Effector memory CD8-positive, alpha-beta T cell (primary cell): ENCODE measurements at places on chromosomes 1 and 21.

DNA sequence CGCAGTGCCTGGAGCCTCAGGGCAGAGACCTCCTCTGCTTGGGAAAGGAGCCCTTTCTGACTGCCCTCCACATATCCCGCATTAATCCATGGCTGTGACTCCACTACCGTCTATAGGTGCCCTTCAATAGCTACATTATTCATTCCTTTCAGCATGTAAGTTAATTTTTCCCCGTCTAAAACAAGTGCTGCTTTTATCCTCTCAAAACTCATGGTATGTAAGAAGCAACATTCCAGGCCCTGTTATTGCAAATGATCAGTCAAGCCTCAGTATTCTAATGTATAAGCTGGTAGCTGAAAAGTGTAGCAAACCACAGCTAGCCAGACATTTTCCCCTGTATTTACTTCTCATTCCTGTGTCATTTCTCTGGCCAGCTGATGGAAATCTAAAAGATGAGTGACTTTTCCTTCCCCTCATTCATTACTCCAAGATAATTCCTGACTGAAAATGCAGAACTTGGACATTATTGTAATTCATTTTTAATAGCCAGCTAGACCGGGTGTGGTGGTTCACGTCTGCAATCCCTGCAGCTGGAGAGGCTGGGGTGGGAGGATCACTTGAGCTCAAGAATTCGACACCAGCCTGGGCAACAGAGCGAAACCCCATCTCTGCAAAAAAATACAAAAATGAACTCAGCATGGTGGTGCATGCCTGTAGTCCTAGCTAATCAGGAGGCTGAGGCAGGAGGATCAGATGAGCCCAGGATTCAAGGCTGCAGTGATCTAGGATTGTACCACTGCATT is 88.5 kb upstream of the SOD1 start:
- no peak for DNase-seq

DNA sequence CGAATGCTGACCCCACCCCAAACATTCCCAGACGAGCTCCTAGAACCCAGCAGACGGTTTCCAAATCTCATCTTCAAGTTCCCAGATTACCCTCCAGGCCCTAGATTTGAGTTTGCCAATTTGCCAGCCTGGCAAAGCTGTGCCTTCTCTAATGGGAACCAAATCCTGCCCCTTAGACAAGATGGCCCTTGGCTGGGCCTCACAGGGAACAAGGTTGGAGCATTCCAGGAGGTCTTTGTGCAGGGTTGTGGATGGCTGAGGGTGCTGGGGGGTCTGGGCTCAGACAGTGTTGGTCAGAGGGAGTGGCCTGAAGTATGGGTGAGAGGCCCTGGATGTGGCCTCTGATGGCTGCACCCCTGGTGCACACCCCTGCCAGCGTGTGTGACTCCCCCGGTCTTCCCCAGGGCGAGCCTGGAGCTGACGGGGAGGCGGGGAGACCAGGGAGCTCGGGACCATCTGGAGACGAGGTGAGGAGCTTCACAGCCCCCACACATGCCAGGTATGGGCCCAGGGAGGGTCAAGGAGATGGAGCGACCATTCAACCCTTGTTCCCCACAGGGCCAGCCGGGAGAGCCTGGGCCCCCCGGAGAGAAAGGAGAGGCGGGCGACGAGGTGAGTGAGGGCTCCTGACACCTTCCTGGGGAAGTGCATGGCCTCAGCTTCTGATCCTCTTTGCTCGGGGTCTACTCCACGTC is 10.2 kb downstream of the COL6A1 start:
- no peak for DNase-seq

- no peak for DNase-seq
Observed at GRCh38 chr1:54538538-54538937, 9.5 kb upstream of the ACOT11 start.

DNA sequence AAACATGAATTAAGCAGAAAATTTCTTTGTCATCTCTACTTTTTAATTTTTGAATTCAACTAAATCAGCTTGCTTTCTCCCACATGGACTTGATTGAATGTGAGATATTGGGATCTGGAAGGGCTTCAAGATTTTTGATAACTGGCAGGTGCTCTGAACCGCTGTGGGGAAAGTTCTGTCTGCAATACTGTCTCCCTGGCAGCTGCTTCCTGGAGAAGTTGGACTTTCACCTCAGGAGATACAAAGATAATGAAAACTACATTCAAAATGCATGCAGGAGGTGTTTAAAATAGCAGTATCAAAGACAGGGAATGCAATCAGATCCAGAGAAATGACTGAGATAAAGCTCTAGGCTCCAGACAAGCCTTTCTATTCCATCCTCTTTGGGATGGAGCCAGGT is 338.3 kb downstream of the NEGR1 start:
- DNase-seq, result no peak

GRCh38 chr1:115827452-115828044 is 13.4 kb downstream of the NHLH2 start:
- no peak for DNase-seq

DNA sequence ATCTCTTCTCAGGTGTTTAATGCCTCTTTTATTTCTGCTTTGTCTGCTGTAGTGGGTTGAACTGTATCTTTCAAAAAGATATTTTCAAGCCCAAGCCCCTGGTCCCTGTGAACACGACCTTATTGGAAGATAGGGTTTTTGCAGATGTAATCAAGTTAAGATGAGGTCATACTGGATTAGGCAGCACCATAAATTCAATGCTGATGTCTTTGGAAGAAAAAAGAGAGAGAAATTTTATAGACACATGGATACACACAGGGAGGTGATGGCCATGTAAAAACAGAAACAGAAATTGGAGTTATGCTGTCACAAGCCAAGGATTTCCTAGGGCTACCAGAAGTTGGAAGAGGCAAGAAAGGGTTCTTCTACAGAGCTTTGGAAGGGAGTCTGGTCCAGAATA is 301.4 kb downstream of the KCTD3 start:
- no peak for DNase-seq

- no peak for DNase-seq
Observed at GRCh38 chr1:171935664-171936063, 94.4 kb downstream of the DNM3 start.

- no peak for DNase-seq
Observed at GRCh38 chr1:19844731-19845495, 29.8 kb upstream of the RNF186 start.

DNA sequence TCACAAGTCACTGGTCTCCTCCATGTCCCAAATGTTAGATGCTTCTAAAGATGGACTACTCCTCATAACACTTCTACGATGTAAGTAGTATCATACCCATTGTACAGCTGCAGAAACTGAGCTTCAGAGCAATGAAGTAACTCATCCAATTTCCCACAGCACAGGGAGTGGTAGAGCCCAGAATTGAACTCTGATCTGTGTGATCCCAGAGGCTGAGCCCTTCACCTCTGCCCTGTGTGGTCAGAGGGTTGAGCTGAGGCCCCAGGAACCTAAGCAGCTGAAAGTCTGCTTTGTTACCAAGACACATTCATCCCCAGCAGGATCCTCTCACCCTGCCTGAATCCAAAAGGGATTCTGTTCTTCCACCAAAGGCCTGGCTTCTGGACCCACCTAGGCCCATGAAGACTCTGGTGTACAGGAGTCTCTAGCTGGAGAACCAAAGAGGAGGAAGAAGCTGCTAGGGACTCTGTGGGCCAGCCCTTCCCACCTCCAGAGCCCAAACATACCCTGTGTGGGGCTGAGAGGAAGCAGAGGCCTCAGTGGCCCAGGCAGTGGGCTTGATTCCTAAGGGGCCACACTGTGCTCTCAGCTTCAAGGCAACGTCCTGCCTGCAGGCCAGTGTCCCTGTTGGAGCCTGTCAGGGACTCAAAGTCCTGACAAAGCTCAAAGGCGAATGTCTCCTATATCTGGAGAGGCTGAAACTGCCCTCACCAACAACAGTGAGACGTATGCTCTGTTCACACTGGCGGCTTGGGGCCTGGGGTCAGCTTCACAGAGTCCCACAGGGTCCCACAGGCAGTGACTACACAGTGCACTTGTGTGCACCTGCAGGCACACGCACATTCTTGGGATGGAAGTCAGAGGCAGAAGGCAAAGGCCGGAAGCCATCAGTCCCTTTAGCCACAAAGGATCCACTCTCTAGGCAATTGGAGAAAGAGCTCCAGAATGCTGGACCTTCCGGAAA is 40.4 kb upstream of the SLC30A1 start:
- no peak for DNase-seq

GRCh38 chr21:42652527-42653230 is 742 bp upstream of the PDE9A start:
- no peak for DNase-seq

GRCh38 chr1:12585536-12585935 is 32.5 kb downstream of the DHRS3 start:
- DNase-seq, result no peak

DNA sequence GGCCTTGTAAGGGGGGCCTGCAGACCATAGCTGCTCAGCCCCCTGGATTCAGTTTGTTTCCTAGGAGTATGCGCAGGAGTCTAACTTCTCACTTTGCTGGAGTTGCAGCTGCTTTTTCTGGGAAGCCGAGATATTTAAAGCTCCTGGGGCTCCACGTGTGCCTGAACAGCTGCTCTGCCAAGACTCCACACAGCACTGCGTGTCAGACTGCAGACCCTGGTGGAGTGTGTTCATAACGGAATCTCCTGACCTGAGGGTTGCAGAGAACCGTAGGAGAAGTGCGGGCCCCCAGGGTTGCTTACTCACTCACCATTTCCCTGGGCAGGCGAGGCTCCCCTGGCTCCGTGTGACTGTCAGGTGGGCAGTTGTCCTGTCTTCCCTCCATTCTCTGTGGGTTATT is 474.3 kb upstream of the TMPRSS15 start:
- DNase-seq, result no peak

DNA sequence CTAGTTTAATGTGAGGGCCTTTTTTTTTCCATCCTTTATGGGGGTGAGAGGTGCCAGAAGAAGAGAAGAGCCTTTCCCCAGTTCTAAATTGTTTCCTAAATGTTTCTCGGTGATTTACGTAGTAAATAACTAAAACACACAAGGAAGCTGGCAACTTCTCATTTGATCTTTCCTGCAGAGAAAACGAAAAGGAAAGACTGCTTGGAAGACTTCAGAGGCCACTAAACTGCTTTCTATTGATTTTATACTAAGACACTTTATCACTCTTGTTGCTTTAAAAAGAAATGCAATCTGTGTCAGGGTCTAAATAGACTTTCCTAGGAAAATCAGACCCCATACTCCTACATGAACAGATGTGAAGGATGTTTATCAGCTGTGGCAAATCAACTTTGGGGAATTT is 52.1 kb upstream of the KAZN start:
- no peak for DNase-seq

GRCh38 chr1:162094271-162094670 is 24.8 kb downstream of the NOS1AP start:
- no peak for DNase-seq

GRCh38 chr21:44463724-44464123 is 8.4 kb downstream of the LRRC3 start:
- DNase-seq, result no peak

GRCh38 chr1:246131095-246131494 is 376.0 kb downstream of the SMYD3 start:
- DNase-seq, result no peak

GRCh38 chr1:200530623-200531261 is 89.8 kb downstream of the KIF14 start:
- DNase-seq, result peak; percentile 42

GRCh38 chr1:58288624-58289142 is 257.8 kb downstream of the OMA1 start:
- no peak for DNase-seq

- DNase-seq, result no peak
Observed at GRCh38 chr1:163161841-163162240, 40.9 kb downstream of the RGS5 start.

GRCh38 chr1:44776730-44777068 is 1.4 kb downstream of the RPS8 start:
- DNase-seq, result no peak

GRCh38 chr1:239914751-239915231 is 176.9 kb upstream of the FMN2 start:
- DNase-seq, result no peak

DNA sequence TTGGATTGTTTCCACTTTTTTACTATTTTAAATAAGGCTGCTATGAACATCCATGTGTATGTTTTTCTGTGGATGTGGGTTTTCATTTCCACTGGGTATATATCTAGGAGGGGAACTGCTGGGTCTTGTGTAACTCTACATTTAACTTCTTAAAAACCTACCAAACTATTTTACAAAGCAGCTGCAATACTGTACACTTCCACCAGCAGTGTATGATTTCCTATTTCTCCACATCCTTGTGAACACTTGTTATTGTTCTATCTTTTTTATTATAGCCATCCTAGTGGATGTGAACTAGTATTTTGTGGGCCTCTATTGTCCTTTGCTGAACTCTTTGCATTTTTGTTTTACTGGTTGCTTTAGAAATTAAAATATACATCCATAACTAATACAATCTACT is 33.4 kb downstream of the DIPK1A start:
- no peak for DNase-seq
